ENCODE measurements at places on chromosomes 6 and 20. TPM values are rescaled to one million over a fixed set of nuclear protein-coding genes. Genes with fewer than 3 reads are reported as not detected.

The XKR7 gene
- total RNA-seq: 0.07 TPM

The SYS1 gene
- total RNA-seq: 21.5 TPM

The HLA-DRA gene
- 2.3 TPM for total RNA-seq

The GPLD1 gene
- 8.3 TPM for total RNA-seq

The MOCS1 gene
- 11.3 TPM for total RNA-seq

The FABP7 gene
- 58.2 TPM for total RNA-seq

The SIRPB2 gene
- total RNA-seq: not detected

The TNXB gene
- total RNA-seq: 0.71 TPM

The TMEM200A gene
- total RNA-seq: 12.8 TPM

The MUC21 gene
- total RNA-seq: not detected

The SLC22A16 gene
- total RNA-seq: not detected

The MATN4 gene
- total RNA-seq: 0.06 TPM

The RAD21L1 gene
- not detected for total RNA-seq

The NOX3 gene
- not detected for total RNA-seq

The ENPP5 gene
- total RNA-seq: 9.1 TPM

The PKHD1 gene
- 0.04 TPM for total RNA-seq

The NRSN1 gene
- 0.19 TPM for total RNA-seq

The COX4I2 gene
- not detected for total RNA-seq

The LY86 gene
- total RNA-seq: not detected

The KCNK15 gene
- 0.21 TPM for total RNA-seq

The NKX2-4 gene
- not detected for total RNA-seq

The TMC2 gene
- total RNA-seq: not detected

The EPPIN gene
- total RNA-seq: not detected

The PRELID3B gene
- 41.3 TPM for total RNA-seq

The GRIK2 gene
- 1.5 TPM for total RNA-seq

The TP53TG5 gene
- total RNA-seq: not detected

The SLC22A7 gene
- not detected for total RNA-seq

The CST5 gene
- not detected for total RNA-seq

The IPCEF1 gene
- total RNA-seq: 0.25 TPM

The STMND1 gene
- total RNA-seq: not detected

The CUL9 gene
- 14.1 TPM for total RNA-seq

The RIN2 gene
- 5.5 TPM for total RNA-seq

The HSP90AB1 gene
- 2,068 TPM for total RNA-seq

The ATP6V1G2 gene
- 8.8 TPM for total RNA-seq

The TMEM14B gene
- total RNA-seq: 138 TPM

The CRYBG1 gene
- 0.40 TPM for total RNA-seq

The AIF1 gene
- not detected for total RNA-seq

The MARCKS gene
- total RNA-seq: 133 TPM

The FAM229B gene
- total RNA-seq: 32.2 TPM

The IMPG1 gene
- total RNA-seq: not detected

The ZKSCAN3 gene
- 9.0 TPM for total RNA-seq

The HLA-DRB5 gene
- 3.4 TPM for total RNA-seq

The NR2E1 gene
- 0.25 TPM for total RNA-seq

The LY6G6D gene
- total RNA-seq: 0.90 TPM

The SPEF1 gene
- total RNA-seq: 0.34 TPM

The TAF11 gene
- 75.0 TPM for total RNA-seq

The ADAT2 gene
- 17.8 TPM for total RNA-seq

The TAAR8 gene
- total RNA-seq: not detected

The PACRG gene
- 0.30 TPM for total RNA-seq
